Fibroblast of pulmonary artery (primary cell): ENCODE measurements at places on chromosomes 5 and 9.

GRCh38 chr5:108196276-108196675, 185.6 kb downstream of the FBXL17 start:
- DNase-seq = no peak

DNA sequence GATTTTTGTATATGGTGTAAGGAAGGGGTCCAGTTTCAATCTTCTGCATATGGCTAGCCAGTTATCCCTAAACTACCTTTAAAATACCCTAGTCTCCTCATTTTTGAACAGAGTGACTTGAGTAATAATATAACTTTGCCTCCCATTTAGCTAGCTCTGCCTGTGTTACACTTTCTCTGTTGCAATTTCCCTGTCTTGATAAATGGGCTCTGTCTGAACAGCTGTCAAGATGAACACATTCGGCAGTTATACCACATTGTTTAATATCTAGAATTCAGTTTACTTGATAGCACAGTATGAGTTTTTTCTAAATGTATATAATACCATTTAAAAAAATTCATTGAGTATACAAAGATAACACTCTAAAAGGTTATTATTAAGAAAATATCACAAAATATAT, 562.9 kb upstream of the FTMT start:
- DNase-seq = no peak

DNA sequence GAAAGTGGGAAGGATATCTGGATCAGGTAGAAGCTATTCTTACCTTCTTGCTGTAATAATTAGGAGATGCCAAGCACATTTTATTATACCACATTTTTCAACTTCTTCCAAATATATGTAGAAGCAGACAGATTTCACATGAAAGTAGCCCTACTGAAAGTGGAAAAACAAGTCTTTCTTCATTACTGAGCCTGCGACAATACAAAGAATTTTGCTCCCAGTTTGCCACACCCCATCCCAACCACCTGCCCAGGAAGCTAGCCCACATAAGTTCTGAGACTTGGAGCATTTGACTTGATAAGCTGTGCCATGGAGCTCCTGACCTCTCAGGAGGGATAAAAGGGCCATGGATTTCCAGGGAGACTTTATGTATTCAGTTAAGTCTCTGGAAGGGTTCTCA, 249.1 kb upstream of the ADCY2 start:
- DNase-seq = no peak

DNA sequence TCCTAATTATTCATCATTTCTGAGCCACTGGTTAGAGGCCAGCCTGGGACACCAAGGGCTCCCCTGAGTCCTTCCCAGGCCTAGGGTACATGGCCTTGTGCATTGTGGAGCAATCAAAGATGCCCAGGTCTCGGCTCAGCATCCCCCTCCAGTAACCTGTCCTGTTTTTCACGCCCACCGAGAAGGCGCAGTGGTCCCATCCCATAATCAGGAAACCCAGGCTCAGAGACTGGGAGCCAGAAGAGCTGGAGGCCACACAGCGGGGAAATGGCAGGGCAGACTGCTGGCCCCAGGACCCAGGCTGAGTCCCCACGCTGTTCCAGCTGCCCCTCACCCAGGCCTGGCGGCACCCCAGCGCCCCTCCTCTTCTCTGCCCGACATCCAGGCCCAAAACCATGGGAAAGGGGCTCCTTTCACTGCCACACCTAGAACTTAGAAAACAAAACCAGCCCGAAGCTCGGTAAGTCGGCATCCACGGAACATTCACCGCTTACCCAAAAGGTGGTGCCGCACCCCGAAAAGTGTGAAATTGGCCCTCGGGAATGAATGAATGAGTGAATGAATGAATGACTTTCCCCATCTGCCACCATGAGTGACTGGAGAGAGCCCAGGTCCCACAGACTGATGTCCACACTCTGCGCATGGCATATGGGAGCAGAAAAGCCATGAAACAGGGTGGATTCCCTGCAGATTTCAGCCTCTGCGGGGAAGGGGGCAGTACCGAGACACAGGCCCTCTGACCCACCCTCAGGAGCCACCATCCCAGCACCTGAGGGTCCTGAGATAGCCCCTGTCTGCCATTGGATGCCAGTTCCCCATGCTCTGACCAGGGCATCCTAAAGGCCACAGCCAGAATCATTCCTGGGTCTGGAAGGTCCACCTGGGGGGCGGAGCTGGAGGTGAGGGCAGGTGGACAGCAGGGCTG, 132.5 kb downstream of the OLFM1 start:
- no peak for DNase-seq

DNA sequence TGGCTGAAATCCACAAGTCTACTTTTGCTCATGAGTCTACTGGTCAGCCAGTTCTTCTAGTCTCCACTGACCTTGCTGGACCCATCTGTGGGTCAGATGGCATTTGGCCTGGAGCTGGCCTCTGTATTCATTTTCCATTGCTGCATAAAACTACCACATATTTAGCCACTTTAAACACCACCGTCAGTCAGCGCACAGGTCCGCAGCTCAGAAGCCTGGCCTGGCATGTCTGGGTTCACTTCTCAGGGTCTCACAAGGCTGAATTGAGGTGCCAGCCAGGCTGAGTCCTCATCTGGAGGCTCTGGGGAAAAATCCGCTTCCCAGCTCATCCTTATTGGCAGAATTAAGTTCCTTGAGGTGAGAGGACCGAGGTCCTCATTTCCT, 54.7 kb downstream of the BARX1 start:
- no peak for DNase-seq

DNA sequence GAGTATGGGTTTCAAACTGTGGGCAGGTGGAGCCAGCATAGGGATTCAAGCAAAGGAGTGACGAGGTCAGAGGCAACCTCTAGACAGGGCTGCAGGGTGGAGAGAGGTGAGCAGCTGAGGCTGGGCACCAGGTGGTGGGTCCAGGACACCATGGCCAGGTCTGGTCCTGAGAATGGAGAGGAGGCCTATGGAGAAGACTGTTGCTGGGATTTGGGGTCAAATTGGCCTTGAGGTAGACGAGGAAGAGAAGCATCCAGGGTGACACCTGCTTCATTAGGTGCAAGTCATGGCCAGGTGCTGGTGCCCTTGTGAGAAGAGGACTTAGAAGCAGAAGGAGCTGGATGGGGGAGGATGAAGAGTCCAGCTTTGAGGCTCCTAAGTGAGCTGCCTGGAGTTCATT, 99.6 kb downstream of the NSG2 start:
- DNase-seq = no peak

DNA sequence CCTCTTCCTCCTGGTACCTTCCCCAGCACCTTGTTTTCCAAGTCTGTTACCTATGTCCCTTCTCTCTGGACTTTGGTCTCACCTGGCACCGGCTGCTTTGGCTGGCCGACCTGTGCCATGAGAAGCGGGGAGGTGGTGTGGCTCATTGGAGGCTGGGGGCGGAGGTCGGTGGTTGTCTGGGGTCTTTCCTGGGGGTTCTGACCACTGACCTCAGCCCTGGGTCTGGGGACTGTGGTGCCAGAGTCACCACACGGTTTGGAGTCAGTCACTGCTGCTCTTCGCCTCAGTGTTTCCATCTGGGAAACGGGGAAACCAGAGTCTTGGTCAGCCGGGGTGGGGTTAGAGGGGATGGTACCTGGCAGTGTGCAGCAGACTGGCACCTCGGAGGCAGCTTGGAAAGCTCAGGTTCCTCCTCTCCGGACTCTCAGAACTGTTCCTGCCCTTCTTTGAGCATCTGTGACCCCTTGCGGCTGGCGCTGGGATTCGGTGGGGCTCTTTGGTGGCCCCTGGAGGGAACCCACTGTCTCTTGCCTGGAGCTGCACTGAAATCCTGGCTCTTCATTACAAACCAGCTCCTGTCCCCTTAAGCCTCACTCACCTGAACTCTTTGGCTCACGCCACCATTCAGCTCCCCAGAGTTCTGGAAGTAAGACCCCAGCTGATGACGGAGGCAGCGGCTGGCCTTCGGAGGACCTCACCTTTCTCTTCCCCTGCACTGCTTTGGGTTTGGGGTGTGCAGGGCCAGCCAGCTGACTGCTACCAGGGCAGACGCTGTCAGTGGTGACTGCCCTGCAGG, 4.1 kb upstream of the RXRA start:
- no peak for DNase-seq

GRCh38 chr9:114366334-114367128, 21.3 kb downstream of the AKNA start:
- peak; percentile 88 for DNase-seq

- no peak for DNase-seq
Measured at GRCh38 chr9:124593651-124594058, 86.5 kb upstream of the NR5A1 start.

DNA sequence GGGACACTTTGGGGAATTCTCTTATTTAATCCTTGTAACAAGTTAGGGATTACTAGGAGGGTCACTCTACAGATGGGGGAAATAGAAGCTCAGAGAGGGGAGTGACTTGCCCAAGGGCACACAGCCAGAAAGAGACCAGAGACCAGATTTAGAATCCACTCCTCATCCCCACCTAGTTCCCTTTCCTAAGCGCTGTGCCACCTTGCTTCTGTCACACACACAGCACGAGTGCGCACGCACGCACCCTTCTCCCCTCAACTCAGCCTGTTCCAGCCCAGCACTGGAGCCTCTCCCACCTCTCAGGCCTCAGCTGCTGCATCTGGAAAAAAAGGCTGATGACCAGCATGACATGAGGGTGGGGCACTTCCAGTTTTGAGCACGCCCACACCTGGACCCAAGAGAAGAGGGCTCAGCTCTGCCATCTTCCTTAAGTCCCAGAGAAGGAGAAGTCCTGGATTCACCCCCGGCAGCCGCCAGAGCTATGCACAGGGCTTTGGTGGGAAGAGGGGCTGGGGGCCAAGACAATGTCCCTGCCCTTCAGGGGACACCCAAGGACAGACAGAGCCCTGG, 18.5 kb downstream of the NR5A1 start:
- no peak for DNase-seq

- DNase-seq = no peak
Measured at GRCh38 chr5:139266236-139266635, 27.3 kb upstream of the MATR3 start.
